ENCODE measurements at places on chromosomes 12 and 14. TPM values are rescaled to one million over a fixed set of nuclear protein-coding genes. Genes with fewer than 3 reads are reported as not detected.
A peak's percentile ranks its signal among the peaks of the same experiment; 100 is the strongest.

DNA sequence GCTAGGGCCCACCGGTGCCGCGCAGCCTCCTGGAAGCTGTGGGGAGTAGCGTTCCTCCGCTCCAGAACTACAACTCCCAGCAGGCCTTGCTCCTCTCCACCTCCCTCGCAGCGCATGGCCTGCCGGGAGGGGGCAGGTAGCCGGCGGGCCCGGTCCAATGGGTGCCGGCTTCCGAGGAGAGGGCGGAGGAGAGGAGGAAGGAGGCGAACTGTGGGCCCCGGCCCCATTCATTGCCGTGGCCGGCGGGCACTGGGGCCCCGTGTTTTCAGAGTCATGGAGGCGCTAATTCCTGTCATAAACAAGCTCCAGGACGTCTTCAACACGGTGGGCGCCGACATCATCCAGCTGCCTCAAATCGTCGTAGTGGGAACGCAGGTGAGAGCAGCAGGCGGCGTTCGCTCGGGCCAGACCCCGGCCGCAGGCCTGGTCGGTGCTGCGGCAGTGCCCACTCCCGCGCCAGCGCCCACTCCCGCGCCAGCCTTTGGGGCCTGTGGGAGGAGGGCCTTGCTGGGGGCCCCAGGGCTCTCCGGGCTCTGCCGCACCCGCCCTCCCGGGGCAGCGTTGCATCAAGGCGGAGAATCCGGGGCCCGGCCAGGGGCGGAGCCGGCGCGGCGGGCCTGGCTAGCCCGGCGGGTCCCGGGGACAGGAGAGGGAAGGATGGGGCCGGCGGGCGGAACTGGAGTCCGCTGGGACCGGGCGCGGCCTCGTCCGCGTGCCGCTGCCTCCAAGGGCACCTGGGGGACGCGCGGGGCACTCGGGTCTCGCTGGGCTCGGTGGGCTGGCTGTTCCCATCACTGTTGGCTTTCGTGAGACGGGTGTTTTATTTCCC, at the start of gene DNM1L:
DNM1L (plus strand) TSS at position 211 of the 829 bp plus-strand sequence; CDS start at position 274, 63 bp downstream.
- H3K27ac ChIP-seq, result peak within 1 kb of the TSS; percentile 84
- H3K27me3 ChIP-seq, result no peaks in the 10 kb centered on the region
- no peaks in the 10 kb centered on the region for H3K36me3 ChIP-seq
- peak; percentile 96 for DNase-seq

- no peak for DNase-seq
- H3K4me1 ChIP-seq, result no peaks in the 10 kb centered on the region
- H3K27me3 ChIP-seq, result no peaks in the 10 kb centered on the region
Observed at GRCh38 chr12:130111965-130112496, 50.2 kb upstream of the FZD10 start.

- H3K27ac ChIP-seq, result no peak overlapping the region
- no peak overlapping the region for H3K4me3 ChIP-seq
- peaks cover under 1% of the 10 kb centered on the region for H3K4me1 ChIP-seq
- no peak for DNase-seq
- no peaks in the 10 kb centered on the region for H3K36me3 ChIP-seq
- H3K27me3 ChIP-seq, result no peaks in the 10 kb centered on the region
Observed at GRCh38 chr14:70881549-70882177, 25.6 kb upstream of the PCNX1 start.

FOXN4 gene
- not detected for total RNA-seq

LIN7A gene
- 23.9 TPM for total RNA-seq

GRCh38 chr14:71815110-71815509, 117.1 kb upstream of the RGS6 start:
- no peaks in the 10 kb centered on the region for H3K36me3 ChIP-seq
- H3K4me1 ChIP-seq, result peaks cover 4% of the 10 kb centered on the region
- no peak for DNase-seq
- peaks cover 13% of the 10 kb centered on the region for H3K27me3 ChIP-seq
- no peak overlapping the region for H3K27ac ChIP-seq
- H3K4me3 ChIP-seq, result no peak overlapping the region

- H3K27ac ChIP-seq, result no peak overlapping the region
- no peaks in the 10 kb centered on the region for H3K36me3 ChIP-seq
- no peak for DNase-seq
Observed at GRCh38 chr12:42485823-42486222, 103.7 kb downstream of the PRICKLE1 start.

WIF1 gene
- not detected for total RNA-seq

DNA sequence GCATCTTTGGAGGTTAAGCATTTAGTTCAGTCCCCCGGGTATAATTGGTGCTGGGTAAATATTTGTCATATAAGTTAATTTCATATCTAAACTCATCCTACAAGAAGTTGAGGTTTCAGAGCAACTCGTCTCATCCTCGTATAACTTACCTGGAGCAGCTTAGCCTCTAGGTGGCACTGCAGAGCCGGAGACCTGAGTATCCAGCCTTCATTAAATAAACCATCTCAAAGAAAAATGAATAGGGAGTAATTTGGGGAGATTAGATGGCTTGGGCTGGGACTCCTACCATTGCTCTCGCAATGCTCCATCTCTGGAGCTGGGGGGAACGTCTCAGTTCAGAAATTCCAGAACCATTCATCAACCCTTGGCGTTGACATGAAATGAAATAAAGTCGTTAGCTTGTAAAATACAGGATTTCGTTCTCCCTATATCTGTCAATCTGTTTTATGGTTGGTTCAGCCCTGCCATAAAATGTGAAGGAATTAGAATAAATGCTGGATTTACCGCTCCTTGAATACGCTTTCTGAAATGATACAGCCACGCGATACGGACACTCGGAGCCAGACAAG, 122.9 kb upstream of the TMEM132D start:
- no peak overlapping the region for H3K27ac ChIP-seq
- no peak for DNase-seq
- no peaks in the 10 kb centered on the region for H3K36me3 ChIP-seq
- no peaks in the 10 kb centered on the region for H3K27me3 ChIP-seq
- H3K4me1 ChIP-seq, result no peaks in the 10 kb centered on the region

DNA sequence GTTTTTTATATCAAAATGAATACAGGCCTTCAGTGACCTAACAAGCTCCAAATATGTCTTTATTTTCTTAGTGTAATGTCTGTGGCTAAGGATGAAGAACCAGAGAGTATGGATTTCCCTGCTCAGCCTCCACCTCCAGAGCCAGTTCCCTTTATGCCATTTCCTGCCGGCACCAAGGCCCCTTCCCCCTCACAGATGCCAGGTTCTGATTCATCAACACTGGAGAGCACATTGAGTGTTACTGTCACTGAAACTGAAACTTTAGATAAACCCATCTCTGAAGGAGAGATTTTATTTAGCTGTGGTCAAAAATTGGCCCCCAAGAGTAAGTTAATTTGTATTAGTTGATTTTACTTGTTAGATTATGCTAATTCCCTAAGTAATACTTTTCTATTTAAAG, 61.0 kb downstream of the KIAA0586 start:
- no peak overlapping the region for H3K4me3 ChIP-seq
- peak; percentile 50 for DNase-seq
- peak overlapping the region; percentile 40 for H3K27ac ChIP-seq
- peaks cover 2% of the 10 kb centered on the region for H3K4me1 ChIP-seq
- 0 out of 2 replicates have a peak, but pooled peaks cover 2% of the 10 kb centered on the region for H3K36me3 ChIP-seq
- no peaks in the 10 kb centered on the region for H3K27me3 ChIP-seq

Data from IMR-90 (cell line).